ENCODE measurements at places on chromosomes 7 and 10. TPM values are rescaled to one million over a fixed set of nuclear protein-coding genes. Genes with fewer than 3 reads are reported as not detected.

DNA sequence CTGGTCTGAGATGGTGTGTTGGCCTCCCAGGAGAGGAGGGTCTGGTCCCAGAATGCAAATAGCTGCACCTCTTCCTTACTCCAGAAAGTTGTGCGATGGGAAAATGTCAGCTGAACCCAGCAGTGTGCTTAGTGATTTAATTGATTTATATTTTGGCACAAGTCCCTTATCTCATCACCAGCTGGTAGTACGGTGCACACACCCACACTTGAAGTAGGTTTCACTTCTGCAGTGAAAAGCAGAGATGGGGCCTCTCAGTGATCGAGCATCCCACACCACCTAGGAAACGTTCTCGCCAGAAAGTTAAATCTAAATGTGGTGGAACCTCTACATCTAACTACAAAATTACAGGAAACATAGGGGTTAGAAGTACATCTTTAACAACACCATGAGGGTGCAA, 80.4 kb downstream of the UBE3C start:
- no peak for DNase-seq

DNA sequence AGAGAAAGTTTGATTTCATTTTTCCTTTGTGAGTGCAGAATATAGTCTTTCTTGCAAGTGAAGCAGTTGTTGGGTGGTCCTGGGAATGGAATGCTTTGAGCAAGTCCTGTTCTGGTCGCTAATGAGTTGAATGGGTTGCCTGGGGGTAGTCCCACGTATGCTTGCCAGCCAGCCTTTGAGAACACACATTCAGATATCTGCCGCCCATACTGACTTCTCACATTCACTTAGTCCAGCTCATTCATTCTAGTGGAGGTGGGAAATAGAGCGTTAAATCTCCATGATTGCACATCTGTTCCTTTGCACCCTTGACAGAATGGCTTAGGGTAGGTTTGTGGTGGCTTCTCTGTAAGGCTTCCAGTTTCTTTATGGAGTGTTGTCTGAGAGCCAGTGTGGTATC, 256.6 kb downstream of the SORCS3 start:
- no peak for DNase-seq

- DNase-seq = no peak
Observed at GRCh38 chr10:114057855-114058254, 14.2 kb downstream of the ADRB1 start.

DNA sequence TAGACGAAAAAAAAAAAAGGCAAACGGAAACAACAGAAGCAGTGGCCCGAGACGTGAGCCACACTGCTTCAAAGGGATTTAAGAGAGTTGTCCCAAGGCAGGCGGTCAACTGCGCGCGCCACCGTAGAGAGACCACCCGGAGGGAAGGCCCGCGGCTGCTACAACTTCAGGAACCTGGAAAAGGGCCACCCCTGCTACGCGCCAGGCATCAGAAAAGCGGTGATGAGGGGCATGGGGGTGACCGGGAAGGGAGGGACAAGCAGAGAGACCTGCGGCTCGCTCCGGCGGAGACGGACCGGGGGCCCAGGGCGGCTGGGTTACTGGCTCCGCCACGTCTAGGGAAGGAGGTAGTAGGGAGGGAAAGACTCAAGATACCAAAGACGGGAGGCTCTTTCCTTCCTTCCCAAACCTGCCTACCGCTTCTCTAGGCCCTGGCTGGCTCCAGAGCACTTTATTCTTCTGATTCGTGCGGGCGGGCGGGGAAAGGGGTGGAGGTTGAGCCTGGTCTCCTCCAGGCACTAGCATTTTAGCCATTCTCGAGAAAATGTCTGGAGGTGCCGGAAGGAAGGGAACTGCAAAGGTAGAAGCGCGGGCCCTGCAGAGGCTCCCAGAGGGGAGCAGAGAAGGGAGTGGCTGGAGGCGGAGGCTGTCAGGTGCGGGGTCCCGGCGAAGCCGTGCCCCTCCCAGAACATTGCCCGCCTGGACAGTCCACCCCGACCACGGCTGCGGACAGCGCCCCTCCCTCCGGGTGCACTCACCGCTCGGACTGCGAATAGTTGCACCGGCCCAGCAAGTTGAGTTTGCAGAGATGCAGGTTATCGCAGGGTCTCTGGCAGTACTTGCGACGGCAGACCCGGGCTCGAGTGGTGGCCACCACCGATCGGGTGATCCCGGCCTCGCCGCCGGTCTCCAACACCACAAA, 993 bp downstream of the ZC3HAV1 start:
- no peak for DNase-seq

DNA sequence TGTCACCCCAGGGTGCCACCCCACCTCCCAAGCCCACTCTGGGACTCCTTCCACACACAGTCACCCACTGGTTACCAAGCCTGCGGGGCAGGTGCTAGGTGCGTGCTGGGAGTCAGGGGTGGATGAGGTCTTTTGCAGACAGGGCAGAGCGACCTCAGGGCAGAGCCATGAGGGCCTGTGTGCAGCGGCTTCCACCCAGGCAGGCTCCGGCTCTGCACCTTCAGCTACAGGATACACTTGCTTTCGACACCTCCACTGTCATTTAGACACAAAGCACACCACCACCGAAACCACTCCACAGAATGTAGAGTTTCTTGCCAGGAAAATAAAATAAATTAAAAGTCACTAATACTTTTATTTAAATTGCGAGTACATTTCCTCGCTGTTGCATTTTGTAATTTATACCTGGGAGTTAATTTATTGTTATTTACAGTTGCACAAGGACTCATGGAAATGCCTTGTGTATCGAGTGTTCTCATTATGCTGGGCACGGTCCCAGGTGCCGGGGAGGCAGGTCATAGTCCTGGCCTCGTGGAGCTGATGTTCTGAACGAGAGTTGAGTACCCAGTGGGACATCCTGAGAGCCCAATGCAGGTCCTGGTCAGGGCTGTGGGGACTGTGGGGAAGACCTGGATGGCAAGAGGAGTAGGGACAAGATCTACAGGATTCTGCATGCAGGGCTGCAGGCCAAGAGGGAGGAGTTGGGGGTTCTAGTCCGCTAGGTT, 127.8 kb downstream of the CUX1 start:
- no peak for DNase-seq

DNA sequence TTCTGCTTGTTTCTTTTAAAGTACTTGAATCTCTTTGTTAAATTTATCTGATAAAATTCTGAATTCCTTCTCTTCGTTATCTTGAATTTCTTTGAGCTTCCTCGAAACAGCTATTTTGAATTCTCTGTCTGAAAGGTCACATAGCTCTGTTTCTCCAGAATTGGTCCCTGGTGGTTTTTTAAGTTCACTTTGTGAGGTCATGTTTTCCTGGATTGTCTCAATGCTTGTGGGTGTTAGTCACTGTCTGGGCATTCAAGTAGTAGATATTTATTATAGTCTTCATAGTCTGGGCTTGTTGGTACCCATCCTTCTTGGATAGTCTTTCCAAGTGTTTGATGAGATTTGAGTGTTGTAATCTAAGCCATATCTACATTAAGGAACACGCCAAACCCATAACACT, 1060.6 kb downstream of the LRMDA start:
- peak; percentile 14 for DNase-seq

DNA sequence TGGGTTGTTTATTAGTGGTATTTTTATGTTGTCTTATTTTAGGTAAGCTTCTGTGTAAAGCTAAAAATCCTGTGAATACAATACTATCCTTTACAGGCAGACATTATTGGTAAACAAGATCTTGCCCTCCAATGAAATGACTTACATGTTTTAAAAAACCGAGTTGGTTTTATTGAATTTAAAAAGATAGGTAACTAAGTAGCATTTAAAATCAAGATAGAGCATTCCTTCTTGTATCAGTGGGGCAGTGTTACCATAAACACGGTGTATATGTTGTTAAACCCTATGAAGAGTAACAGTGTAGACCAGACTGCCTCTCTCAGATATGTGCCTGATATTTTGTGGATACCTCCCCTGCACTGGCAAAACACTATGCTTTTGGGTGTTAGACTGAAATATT, 81.0 kb downstream of the SNX10 start:
- DNase-seq = no peak

- no peak for DNase-seq
Observed at GRCh38 chr10:28801247-28801646, 123.9 kb downstream of the BAMBI start.

- no peak for DNase-seq
Observed at GRCh38 chr7:47414342-47415317, 167.3 kb downstream of the TNS3 start.

DNA sequence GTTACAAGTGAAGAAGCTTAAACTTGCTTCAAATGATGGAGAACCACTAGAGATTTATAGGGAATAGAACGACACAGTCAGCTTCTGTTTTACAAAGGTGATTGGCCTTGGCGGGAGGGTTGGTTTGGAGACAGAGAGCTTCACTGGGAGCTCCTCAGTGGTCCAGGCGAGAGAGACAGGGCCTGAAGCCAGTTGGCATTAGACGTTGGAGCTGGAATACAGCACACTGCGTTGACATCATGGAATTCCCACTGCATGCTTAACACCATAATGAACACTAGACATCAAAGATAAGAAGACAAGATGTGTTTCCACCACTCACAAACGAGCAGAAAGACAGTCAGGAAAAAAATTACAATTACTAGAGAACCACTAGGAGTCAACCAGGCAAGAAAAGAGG, 67.8 kb downstream of the TBXAS1 start:
- DNase-seq = no peak

DNA sequence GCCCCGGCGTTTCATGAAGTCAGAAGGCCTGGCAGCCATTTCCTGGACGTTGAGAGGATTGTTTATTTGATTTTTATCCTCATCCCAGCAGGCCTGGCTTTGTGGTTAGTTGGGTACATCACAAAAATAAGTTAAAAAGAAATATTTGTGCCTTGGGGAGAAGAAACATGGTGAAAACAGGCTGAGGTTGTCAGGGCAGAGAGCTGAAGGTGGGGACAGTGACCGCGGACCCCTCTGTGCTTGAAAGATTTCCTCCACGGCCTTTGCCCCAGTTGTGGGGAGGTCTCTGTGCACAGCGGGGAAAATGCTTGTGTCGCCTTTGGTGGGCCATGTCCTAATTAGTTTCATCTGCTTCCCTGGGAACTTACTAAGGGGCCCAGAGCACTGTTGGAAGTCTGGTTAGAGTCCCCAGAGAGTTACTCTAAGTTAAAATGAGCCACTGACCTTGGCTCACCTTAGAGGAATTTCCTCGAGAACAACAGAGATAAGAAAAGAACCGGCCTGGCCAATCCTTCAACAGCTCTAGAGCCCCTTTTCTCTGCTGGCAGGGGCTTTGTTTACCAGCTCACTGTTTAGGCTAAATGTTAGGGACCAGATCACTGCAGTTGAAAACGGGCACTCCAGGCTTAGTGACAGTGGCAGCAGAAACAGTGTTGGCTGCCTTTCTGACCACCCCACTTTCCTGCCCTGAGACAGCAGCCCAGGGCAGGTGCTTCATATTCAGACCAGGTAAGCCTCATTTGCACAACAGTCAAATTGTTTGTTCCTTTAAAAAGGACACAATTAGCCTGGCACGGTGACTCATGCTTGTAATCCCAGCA, 37.9 kb downstream of the CRCP start:
- peak; percentile 95 for DNase-seq

DNA sequence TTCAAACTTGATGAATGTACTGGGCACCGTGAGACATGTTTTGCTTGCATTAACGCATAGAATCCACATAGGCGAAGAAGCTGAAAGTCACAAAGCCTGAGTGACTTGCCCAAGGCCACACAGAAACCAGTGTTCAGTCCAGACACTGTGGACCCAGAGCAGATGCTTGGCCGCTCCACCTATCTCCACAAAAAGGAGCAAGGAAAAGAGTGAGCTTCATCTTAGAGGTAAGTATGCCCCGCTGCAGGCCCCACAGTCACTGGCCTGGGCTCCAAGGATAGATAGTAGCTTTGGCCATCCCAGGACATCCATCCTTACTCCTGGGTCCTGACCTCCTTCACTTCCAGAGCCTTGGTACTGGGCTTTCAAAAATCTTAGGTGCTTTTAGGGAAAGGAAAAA, 60.1 kb upstream of the SAMD8 start:
- no peak for DNase-seq

GRCh38 chr7:107327986-107328569, 141.8 kb upstream of the GPR22 start:
- no peak for DNase-seq

Gene HOXA7
- total RNA-seq = 2.2 TPM

Gene GRID2IP
- not detected for total RNA-seq

Gene NPSR1
- total RNA-seq = not detected

All from H4 (cell line).